ENCODE measurements at places on chromosomes 5 and 9.

GRCh38 chr5:17000291-17000939, 64.3 kb upstream of the MYO10 start:
- DNase-seq: peak; percentile 92

- no peak for DNase-seq
These were observed 277.5 kb downstream of the PLK2 start for GRCh38 chr5:58182287-58182841.

- peak; percentile 81 for DNase-seq
These were observed 45.6 kb downstream of the COL15A1 start for GRCh38 chr9:98989036-98990000.

GRCh38 chr5:78615697-78616096, 32.9 kb downstream of the LHFPL2 start:
- DNase-seq: no peak

GRCh38 chr5:172064766-172065165, 58.3 kb upstream of the FBXW11 start:
- no peak for DNase-seq

DNA sequence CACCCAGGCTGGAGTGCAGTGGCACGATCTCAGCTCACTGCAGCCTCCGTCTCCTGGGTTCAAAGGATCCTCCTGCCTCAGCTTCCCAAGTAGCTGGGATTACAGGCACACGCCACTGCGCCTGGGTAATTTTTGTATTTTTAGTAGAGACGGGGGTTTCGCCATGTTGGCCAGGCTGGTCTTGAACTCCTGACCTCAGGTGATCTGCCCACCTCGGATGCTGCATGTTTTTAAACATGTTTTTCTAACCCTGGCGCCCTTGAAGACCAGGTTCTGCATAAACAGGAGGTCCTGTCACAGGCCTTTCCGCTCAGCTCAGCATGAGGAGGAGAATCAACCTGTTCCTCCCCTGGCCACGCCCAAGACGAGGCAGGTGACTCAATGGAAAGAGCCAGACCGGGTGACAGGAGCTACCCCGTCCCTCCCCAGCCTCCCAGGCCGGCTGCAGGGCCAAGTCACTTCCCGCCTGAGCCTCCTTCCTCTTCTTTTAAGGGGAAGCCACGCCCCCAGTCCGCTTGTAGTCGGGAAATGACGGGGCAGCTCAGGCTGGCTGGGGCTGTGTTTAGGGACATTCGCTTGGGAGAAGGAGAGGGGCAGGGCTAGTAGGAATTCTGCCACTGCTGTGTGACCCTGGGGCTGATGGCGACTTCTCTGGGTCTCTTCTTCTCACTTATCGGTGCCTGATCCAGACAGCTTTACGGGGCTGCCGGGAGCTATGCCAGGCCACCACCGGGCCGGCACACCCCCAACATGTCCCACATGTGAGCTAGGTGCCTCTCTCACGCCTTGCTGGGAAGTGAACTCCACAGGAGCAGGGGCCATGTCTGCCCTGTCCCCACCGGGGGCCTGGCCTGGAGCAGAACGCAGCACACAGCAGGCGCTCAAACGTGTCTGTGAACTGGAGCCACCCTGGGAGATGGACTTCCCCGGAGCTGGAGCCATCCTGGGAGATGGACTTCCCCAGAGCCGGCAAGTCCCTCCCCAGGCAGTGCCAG, 6.1 kb downstream of the NOTCH1 start:
- no peak for DNase-seq

- DNase-seq: no peak
These were observed 13.3 kb upstream of the LPCAT1 start for GRCh38 chr5:1536871-1537602.
